EL (cell line): ENCODE measurements at places on chromosomes 1 and 21.

GRCh38 chr1:91874167-91874566 is 11.8 kb downstream of the TGFBR3 start:
- DNase-seq = no peak

GRCh38 chr1:59383963-59384362 is 87.1 kb downstream of the FGGY start:
- peak; percentile 29 for DNase-seq

DNA sequence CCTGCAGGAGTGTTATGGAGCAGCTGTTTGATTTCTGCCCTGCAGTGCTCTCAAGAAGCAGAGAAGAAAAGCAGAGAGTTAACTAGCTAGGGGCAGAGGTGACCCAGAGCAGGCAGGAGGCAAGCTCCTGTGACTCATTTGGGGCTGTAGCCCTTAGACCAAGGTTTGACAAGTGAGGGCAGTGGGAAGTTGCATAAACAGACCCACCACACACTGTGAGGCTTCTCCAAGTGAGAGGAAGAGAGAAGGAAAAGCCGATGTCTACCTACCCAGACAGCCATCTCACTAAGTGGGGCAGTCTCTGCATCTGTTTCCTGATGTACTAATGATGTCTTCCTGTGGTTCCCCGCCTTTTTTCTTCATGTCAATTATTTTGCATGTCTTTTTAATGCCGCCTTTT is 159.9 kb upstream of the NR5A2 start:
- DNase-seq = peak; percentile 33

GRCh38 chr1:174875306-174875705 is 124.4 kb upstream of the CACYBP start:
- no peak for DNase-seq

- DNase-seq = no peak
Observed at GRCh38 chr1:153081736-153082135, 10.3 kb upstream of the SPRR2B start.

DNA sequence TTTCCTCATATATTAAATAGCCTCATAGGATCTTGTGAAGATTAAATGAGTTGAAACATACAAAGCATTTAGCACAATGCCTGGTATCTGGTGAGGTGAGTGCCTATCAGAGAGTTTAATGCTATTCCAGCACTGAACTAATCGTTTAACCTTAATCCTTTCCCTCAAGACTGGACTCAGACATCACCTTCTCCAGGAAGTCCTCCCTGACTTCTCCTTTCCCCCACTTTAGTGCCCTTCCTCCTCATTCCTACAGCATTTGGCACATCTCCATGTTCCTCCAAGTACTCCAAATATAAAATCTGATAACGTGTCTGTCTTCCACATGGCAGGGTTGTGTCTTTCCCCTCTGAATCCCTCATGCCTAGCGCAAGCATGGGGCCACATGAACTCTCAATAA is 59.8 kb downstream of the ZSCAN20 start:
- DNase-seq = no peak

GRCh38 chr1:54221113-54221834 is 21.3 kb downstream of the MRPL37 start:
- DNase-seq = no peak

GRCh38 chr1:245396615-245397014 is 241.8 kb downstream of the KIF26B start:
- DNase-seq = no peak

DNA sequence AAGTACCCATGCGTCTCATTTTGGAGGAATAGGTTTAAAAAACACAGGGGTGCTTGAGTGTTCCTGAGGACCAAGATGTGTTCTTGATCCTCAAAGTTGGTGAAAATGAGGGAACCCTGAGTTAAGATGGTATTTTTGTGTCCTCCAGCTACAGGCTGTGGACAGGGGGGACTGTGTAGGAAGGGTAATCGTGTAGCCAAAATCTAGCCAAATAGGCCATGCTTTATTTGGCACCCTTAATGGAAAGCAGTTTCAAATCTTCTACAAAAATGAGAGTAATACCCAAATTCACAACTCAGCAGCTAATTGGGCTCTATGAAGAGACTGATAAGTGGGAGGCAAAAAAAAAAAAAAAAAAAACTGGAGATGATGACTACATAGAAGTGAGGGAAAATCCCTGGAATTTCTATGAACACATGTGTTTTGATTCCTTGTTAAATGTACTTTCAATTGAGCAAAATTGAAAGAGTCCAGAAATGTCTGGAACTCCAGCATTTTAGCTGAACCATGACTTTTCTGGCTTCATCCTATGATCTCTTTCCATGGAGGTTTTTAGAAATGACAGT is 470 bp downstream of the HSD11B1 start:
- DNase-seq = no peak

GRCh38 chr1:224435318-224435763 is 744 bp upstream of the WDR26 start:
- DNase-seq = peak; percentile 80

GRCh38 chr1:93178418-93178817 is 1.8 kb downstream of the TMED5 start:
- peak; percentile 16 for DNase-seq

DNA sequence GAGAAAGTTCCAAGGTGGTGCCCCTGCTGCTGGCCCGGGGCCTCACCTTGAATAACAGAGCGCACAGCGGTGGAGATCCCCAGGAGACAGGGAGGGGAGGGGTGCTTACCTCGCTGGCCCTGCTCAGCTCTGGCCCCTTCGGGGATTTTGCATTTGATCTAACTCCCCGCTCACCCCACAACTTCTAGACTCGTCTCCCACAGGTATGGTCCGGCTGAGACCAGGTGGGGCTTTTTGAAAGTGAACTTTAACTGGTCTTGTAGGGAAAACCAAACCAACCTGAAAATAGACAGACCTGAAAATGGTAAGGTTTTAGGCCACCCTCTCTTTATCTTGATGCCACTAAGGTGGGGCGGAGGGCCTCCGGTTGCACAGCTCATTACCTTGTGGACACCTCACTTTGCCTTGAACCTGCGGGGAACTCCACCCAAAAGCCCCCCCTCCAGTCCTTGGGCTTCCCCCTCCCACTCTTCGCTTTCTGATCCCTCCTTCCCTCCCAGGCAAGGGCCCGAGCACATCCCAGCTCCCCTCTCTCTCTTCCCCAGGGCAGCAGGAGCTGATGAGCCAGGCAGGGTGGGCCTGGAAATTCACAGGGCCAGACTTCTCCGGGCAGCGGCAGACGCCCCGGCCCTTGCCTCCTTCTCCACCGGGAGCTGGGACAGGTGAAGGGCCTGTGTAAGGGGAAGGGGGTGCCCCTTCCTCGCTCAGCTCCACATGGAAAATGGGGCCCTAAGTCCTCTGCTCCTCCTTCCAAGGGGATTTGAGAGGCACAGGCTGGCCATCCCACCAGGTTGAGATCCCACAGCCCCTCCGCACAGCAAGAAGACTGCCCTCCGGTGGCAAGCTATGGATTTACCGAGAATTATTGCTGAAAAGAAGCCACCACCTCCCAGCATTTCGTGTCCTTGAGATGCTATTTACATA is 16.1 kb downstream of the TNFRSF8 start:
- peak; percentile 64 for DNase-seq

- DNase-seq = peak; percentile 13
Observed at GRCh38 chr1:11473491-11474034, 5.4 kb upstream of the DISP3 start.

GRCh38 chr1:194296201-194296600 is 1109.8 kb upstream of the B3GALT2 start:
- DNase-seq = peak; percentile 53

- DNase-seq = no peak
Observed at GRCh38 chr1:27760426-27760825, 12.6 kb upstream of the STX12 start.

GRCh38 chr21:39088831-39089380 is 94.3 kb downstream of the PSMG1 start:
- peak; percentile 73 for DNase-seq

GRCh38 chr1:55382806-55383305 is 167.7 kb upstream of the USP24 start:
- no peak for DNase-seq

GRCh38 chr1:216788671-216789070 is 65.4 kb upstream of the ESRRG start:
- no peak for DNase-seq

DNA sequence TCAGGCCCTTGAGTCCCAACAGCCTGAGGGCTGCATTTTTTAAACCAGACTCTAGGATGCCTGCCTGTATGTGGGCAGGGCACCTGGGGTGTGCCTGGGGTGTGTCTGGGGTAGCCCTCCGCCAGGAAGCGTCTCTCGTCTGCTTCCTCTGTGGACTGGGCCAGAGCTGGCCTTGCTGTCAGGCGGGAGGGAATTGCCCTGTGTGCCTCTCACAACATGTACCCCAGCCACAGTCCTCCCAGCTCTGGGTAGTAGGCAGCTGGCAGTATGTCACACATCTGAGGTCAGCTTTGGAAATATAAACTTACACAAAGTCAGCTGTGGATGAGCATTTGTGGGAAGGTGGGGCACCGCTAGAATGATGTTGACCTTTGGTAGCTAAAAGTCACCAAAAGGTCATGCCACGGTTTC is 13.0 kb downstream of the TRAF5 start:
- DNase-seq = no peak

DNA sequence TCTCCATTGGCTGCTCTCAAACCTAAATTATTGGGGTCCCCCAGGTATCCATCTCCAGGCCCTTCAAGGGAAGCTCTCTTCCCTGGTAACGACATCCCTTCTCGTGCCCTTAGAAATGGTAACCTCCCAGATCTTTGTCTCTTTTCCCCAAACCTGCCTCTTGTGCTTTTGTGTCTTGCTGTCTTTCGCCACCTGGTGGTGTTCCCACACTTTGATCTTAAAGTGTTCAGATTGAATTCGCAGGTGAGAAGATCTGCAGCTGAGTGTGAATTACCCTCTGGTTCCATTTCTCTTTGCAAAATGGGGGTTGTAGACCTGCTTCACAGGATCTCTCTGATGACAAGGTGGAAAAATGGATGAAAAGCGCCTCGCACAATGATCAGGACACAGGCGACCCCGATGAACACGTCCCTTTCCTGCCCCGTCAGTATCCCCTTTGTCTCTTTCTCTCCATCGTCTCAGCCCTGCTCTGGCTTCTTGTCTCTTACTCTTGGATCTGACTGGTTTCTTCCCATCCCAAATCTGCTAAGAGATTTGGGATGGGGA is 53.1 kb downstream of the DOP1B start:
- DNase-seq = peak; percentile 70

DNA sequence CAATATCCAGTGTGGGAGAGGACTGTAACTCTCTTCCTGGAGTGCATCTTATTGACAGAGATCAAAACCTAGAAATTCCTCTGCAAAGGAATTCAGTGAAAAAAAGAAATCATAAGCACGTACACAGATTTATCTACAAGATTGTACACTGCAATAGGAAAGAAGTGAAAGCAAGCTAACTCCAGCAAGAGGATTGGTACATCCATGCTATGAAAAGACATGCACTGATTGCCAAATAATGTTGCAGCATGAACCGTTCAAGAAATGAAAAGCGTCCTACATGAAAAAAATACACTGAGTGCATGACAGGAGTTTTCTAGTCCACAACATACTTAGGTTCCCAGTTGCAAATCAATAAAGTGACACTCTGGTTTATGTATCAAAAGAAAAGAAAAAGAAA is 1.9 kb upstream of the MGST3 start:
- DNase-seq = no peak

DNA sequence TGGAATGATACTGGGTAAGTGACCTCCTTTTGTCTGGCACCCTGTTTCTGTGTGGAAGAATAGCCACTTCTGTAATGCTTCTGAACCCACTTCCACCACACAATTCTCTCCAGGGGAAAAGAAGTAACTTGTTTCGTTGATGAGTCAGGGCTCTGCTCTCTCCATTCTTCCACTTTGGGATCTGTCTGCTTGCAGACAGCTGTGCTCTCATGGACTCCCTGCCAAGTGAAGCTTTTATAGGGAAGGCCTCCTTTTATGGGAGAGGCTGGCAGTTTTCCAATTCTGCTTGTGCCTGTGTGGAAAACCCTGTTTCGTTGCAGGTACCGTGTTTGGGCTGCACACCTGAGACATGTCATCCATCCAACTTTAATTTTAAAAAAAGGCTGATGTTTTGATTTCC is 130.7 kb downstream of the GIPC2 start:
- DNase-seq = peak; percentile 75

- DNase-seq = peak; percentile 33
Observed at GRCh38 chr1:78619446-78619802, 824 bp upstream of the IFI44L start.

- DNase-seq = no peak
Observed at GRCh38 chr1:111653709-111654108, 34.1 kb downstream of the RAP1A start.

DNA sequence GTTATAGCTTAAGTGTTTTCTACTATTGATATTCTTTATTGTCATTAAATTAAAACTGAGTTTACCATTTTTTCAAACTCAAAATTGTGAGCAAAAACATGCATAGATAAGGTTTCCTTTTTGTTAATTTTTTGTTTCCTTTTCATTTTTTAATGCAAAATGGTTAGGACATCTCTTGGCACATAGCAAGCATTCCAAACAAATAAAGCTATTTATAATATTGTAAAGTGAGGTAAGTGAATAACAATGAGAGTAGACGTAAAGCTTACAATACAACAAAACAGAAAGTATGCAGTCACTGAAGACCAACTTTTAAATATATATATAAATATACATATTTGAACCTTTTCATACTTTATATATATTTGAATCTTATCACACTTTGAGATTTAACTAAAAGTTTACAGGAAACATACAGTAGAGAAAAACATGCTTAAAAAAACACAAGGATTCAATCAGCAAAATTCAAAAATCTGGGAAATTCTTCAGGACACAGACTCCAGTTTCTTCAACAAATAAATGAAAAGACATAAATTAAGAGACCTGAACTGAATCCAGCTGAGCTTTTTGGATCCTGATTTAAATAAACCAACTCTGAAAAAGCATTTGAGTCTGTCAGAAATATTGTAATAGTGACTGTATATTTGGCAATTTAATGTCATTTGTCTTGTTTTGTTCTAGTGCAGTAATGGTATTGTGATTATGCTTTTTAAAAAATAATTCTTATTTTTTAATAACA is 67.5 kb upstream of the SAMSN1 start:
- no peak for DNase-seq

DNA sequence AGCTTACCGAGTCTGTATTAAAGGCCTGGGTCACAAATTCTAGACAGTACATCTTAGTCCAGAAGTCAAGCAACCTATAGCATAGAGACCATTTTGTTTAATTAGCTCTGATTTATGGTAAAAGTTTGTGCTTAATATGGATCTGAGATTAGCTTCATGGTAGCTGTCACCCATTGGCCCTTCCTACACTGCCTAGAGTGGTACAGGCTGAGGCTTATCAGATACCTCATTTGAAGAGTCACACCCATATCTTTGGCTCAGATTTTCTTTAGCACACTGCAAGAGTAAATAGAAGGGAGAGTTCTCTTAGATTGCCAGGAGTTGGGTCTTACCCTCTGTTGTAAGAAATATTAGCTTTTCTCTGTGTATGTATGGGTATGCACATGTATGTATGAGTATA is 3.6 kb downstream of the AK4 start:
- no peak for DNase-seq

GRCh38 chr1:41894101-41894807 is 24.5 kb downstream of the HIVEP3 start:
- DNase-seq = no peak

DNA sequence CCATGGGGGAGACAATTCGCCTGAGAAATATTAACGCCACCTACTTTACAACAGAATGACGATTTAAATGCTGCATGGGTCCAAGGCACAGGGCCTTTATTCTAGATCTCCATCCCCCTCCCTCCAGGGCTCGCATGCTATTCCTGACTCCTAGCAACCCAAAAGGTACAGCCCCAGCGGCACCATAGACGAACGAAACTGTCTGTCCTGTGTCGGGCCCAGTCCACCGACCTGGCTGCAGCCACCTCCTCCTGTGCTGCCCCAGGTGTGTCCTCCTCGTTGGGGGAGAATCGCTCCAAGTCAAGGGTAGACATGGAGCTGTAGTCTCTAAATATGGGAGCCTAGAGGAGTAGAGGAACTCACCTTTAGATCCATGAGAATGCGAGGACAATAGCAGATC is 196.5 kb downstream of the TOMM20 start:
- DNase-seq = no peak
